ENCODE measurements at places on chromosomes 6 and 20.

DNA sequence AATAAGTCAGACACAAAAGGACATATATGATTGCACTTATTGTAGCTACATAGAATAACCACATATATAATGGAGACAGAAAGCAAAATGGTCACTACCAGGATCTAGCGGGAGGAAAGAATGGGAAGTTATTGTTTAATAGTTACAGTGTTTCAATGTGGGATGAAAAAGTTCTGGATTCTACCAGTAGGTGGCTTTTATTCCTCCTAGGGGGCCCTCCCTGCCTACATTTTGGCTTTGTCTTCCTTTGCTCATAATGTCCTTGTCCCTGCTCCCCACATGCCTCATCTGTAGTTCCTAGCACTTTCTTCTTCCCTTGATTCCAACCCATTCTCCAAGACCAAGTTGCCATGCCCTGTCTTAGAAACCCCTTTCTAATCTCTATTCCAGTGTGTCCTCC is 16.3 kb downstream of the ZNF133 start:
- no peak for DNase-seq

- DNase-seq: no peak
Observed at GRCh38 chr20:49794336-49795134, 18.1 kb upstream of the SLC9A8 start.

DNA sequence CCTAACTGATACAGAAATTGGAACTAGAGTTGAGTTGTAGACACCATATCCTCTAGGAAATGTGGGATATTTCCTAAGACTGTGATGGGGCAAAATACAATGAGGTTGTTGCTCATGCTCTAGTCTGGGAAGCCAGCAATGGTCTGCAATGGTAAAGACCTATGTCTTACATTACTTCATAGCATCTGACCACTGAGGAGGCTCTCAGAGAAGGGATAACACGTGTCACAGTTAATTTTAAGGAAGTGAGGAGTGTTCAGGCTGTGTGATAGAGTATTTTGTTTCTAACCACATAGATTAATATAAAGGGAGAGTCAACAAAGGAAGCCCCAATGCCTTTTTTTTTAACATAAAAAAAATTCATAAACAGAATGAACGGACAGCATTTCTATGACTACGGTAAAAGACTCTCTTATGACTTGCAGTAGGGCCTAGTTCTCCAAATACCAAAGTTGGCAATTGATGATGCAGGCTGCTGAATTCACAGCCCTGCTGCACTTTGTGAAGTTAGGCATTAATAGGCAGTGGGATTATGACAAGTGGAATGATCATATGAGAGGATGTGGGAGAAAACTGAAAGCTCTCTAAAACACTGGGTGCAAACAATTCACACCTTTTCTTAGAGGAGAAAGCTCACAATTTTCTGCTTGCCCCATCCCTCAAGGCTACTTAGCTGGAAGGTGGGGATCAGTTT is 13.7 kb downstream of the KCNS1 start:
- DNase-seq: no peak

DNA sequence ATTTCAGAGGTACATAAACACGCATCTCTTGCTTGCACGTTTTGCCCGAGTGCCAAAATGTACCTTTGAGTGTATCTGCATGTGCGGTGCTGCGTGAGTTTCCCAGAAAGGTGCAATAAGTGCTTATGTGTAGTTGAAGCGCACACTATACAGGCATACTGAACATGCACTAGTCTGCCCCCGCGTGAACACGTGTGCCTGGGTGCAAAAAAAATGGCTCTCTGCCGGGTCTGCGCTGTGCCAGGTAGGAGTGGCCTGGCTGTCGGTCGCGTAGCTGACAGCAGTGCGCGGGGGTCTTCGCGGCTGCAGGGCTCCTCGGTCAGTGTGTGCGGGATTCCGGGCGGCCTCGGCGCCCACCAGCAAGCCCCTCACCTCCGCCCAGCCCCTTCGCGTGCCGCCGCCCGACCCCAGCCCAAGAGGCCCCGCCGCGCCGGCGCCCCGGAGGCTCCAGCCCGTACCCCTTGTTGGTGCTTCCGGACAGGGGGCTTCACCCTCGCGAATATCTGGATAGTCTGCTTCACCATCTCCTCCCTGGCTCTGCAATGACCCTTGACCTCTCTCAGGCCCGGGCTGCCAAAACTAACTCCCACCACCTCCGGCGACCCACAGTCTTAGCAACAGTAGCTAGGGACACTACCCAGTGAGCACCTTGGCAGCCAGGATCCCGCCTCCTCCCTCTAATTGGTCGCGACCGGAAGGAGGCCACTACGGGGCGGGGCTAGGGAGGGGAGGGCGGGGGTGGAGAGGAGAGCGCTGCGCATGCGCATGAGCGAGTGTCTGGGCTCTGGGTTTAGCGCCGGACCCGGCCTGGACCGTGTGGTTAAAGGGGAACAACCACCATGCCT is at the start of gene KIF6:
TSS of gene KIF6 (minus strand) at position 622 of the 845 bp plus-strand sequence. CDS start at position 524, 98 bp downstream.
- peak; percentile 72 for DNase-seq

DNA sequence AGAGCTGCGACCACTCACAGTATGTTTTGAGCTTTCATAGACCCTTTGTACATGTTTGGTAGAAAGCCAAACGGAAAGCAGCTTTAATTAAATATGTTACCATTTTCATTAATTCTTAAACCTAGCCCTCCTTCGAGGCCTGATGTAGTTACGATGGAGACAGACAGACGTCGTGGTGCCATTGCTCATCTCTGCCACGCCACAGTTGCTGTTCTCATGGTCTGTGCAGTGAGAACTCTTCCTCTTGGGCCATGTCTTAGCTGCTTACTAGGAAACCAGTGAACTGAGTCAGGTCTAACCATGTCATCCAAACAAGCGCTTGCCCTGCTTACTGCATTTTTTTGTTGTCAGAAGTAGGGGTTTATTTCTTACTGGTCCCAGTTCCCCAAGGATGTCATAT is 62.8 kb downstream of the SNX9 start:
- no peak for DNase-seq

DNA sequence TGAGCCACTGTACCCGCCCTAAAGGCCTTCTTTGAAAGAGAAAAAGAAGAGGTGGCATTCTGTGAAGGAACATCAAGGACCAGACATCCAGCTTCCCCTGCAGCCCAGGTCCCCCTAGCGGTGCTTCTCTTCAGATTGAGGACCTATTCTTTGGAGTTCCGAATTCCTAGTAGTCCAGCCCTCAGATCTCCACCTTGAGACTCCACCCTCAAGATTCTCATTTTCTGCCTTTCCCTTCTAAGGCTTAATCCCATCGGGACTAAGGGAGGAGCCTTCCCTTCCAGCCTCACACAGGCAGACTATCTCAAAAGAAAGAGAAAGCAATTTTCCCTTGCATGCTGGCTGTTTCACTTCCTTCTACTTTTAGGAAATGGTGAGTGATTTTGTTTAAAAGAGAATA is 32.5 kb downstream of the MUC22 start:
- no peak for DNase-seq

DNA sequence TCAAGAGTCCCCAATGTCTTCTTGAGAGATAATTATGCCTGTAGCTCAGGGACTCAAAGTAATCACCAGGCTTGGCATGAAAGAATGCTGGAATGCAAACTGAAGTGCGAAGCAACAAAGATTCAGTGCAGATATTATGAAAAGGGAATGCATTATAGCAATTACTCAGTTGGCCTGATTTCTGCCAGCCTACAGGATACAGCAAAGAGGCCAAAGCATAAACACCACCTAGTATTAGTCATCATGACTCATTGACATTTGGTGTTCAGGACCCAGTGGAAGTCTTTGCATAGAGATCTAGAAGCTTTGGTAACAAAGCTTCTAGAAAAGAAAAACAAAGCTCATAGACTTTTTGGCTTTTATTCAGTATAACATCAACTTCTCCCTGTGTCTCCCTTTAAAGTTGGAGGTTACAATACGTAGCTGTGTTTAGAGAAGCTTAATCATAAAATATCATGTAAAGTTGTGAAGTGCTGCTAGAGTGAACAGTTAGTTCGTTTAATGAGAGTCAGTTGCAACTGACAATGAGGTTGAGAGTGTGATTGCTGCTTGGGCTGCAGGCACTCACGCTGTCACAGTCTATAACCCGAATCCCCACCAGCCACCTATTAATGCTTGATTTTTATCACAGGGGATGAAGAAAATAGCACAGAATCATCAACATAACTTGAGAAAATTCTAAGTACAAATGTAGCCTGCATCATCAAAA is 932.7 kb downstream of the TFAP2A start:
- no peak for DNase-seq

- DNase-seq: no peak
Observed at GRCh38 chr20:55947701-55948100, 57.6 kb downstream of the CBLN4 start.

- DNase-seq: no peak
Observed at GRCh38 chr20:10180651-10181235, 37.9 kb upstream of the SNAP25 start.

DNA sequence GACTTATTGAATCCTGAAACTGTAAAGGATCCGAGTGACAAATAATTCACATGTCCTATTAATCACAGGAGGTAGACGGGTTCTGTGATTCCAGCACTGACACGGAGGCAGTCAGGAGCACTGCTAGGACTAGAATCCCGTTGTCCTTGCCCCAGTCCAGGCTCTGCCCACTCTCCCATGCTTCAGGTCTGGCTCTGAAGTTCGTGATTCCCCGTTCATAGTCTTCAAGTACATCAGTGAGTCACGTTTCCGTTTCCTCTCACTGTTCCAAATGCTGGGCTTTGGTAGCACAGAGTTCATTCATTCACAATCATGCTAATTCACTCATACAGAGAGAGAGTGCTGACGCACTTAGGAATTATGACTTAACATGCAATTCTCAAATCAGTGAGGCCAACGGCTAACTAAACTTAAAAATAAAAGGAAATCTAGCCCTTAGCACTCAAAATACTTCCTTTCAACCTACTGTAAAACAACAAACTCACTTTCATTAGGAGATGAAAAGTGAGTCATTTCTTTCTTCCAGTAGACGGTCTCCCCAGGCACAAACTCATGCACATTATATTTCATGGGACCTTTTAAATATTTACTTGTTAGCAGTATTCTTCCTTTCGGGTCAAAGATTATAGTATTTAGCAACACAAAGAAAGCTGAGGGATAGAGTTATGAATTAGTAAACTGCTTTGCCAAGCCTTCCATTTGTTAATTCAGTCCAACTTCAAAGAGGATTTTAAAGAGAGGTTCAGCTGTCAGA is 94.0 kb upstream of the NHSL1 start:
- DNase-seq: no peak

DNA sequence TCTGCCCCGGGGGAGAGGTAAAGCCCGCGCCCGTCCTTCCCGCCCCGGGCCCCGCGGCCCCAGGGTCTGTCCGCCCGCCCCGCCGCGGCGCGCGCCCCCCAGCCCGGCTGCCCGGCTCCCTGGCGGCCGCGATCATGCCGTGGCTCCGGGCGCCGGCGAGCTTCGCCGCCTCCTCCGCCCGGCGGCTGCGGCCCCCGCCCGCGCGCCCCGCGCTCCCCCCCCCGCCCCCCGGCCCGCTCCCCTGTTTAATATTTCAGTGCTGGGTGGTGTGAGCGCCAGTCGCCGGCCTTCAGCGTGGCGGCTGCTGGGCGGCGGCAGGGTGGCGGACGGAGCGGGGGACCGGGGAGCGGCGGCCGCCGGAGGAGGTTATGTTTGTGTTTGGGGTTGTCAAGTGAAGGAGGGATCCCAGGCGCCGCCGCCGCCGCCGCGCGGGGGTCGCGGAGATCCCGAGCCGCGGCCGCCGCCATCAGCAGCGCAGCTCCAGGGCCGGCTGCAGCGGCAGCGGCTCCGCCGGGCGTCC is at the start of gene HIVEP1:
TSS of gene HIVEP1 (plus strand) at position 275 of the 520 bp plus-strand sequence. CDS start 3,317 bp downstream, outside the sequence.
- no peak for DNase-seq

- DNase-seq: no peak
Observed at GRCh38 chr6:151054306-151054705, 185.5 kb upstream of the AKAP12 start.

GRCh38 chr6:39061182-39061581 is 12.6 kb downstream of the GLP1R start:
- DNase-seq: no peak

GRCh38 chr6:111228094-111228493 is 140.8 kb downstream of the SLC16A10 start:
- DNase-seq: no peak

DNA sequence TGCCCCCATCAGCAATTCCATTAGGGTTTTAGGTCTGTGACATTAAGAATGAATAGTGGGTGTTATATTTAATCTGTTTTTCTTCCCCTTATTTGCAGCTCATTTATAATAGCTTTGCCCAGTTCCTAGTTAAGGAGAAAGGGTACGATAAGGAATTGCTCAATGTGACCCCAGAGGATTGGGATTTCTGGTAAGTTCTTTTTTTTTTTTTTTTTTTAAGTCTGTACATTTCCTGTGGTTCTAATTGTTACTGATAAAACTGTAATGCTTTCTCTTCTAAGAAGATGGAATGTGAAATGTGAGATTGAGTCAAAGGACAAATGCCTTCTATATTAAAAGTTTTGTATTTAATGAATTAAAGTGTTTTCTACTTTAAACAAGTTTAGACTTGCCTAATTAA is 5.5 kb downstream of the NT5DC1 start:
- no peak for DNase-seq

DNA sequence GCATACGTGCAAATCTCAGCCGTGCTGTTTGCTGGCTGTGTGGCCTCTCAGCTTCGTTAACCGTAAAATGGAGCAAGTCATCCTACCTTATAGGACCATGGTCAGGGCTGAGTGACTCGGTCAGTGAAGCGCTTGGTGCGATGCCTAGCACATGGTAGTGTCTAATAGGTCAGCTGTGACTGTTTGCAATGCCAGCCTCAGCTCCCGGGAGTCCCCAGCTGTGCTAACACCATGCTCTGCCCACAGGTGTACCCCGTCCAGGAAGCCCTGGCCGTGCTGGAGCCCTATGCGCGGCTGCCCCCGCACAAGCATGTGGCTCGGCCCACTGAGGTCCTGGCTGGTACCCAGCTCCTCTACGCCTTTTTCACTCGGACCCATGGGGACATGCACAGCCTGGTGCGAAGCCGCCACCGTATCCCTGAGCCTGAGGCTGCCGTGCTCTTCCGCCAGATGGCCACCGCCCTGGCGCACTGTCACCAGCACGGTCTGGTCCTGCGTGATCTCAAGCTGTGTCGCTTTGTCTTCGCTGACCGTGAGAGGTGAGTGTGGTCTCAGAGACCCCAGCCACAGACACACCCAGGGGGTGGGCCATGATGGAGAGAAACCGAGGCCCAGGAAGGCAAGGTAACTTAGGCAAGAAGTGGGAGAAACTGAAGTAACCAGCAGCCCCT is 10.6 kb downstream of the TRIB3 start:
- no peak for DNase-seq

- DNase-seq: no peak
Observed at GRCh38 chr6:130858498-130859160, 31.4 kb downstream of the SMLR1 start.

DNA sequence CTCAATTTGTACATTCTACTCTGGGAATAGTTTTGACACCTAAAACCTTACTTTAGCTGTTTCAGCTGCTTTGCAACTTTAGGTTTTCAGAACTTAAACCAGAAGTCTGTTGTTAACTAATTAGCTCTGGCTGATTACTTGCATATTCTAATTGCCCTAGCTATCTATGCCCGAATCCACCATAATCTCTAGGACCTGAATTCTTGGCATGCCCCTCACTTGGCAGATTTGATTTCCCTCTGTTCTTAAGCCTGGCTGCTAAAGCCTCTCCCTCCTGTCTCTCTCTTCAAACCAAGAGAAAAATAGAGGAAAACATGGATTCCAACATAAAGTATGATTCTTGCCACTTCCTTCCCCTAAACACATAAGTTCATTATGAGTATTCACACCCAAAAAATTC is 35.0 kb upstream of the LIN28B start:
- DNase-seq: no peak

GRCh38 chr6:6522709-6523108 is 65.8 kb upstream of the LY86 start:
- no peak for DNase-seq

GRCh38 chr6:130840050-130840449 is 12.8 kb downstream of the SMLR1 start:
- DNase-seq: no peak

All from hematopoietic multipotent progenitor cell treated with erythropoietin and hydrocortisone succinate and interleukin-3 and kit ligand, for 17 days (in vitro differentiated cells).